ENCODE measurements at places on chromosomes 13 and 19. TPM values are rescaled to one million over a fixed set of nuclear protein-coding genes. Genes with fewer than 3 reads are reported as not detected.

GRCh38 chr13:60412909-60413616 lies 16.0 kb downstream of the TDRD3 start:
- DNase-seq: no peak

DNA sequence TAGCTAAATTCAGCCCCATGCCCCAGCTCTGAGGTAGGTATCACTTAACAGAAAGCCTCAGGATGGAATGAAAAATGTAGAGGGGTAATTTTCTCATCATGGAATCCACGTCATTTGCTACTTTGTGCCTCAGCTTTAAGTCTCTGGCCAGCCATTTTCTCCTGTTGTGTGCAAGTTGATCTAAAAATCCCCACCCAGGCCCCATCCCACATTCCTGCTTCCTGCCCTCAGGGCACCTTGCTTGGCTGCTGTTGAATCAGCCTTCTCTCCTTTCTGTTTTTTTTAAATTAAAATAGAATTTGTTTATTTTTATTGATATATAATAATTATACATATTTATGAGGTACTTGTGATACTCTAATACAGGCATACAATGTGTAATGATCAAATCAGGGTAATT lies 179.9 kb upstream of the TSHZ3 start:
- DNase-seq: no peak

NAPSA gene
- total RNA-seq: 3.7 TPM

GRCh38 chr13:76385586-76385985 lies 500.6 kb downstream of the KCTD12 start:
- no peak for DNase-seq

DNA sequence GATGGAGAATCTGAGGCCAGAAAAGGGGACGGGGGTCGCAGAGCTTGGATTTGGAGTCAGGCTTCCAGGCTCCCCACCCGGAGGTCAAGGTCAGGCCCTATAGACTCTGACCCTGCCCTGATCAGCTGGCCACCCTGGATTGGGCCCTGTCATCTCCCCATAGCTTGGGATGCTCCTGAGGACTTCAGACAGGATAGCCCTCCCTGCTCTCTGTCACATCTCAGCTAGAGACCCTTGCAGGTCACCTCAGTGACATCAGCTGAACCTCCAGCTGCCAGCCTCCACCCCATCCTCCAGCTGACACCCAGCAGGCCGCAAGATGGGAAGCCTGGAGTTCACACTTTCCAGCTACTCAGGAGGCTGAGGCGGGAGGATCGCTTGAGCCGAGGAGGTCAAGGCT lies 2.8 kb upstream of the TPM4 start:
- DNase-seq: peak; percentile 51

GRCh38 chr19:23515551-23515950 lies 120.3 kb upstream of the ZNF91 start:
- no peak for DNase-seq

GRCh38 chr13:111923991-111924677 lies 142.8 kb upstream of the SOX1 start:
- no peak for DNase-seq

- DNase-seq: no peak
Observed at GRCh38 chr13:98442391-98443230, 134.3 kb downstream of the STK24 start.

MEF2B gene
- not detected for total RNA-seq

DNA sequence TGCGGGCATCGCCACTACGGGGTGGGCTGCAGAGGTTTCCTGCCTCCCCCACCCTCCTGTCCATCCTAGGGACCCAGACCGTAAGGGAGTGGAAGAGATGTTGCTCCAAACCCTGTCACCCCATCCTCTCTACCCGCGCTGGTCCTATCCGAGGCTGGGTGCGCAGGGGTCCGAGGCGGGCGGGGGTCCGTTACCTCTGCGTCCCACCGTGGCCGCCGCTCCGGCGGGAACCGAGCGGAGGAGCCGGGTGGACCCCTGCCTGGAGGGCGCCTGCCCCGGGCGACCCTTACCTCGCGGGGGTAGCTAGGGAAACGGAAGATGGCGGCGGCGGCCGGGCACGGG lies at the start of gene DGKH:
Gene DGKH (plus strand): TSS at position 307 of the 342 bp plus-strand sequence. CDS start 126 bp downstream, outside the sequence.
- DNase-seq: no peak

DNA sequence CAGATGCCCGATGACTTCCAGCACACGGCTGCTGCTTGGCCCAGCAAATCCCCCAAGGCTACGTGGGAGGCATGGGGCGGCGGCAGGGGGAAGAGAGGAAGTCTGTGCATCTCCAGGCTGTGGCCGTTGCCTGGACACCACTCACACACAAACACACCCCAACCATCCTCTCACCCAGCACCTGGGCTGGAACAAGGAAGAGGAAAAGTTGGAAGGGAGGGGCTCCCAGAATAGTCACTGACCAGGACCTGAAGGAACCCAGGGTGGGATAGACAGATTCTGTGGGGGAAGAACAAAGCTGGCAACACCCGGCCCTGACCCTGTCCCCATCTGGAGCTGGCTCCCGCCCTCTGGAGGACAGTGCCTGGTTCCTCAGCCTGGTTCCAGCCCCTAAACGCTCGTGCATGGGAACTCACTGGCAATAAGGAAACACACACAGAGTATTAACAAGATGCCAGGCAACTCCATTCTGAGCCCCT lies 11.2 kb downstream of the PPP6R1 start:
- no peak for DNase-seq

GRCh38 chr13:112957295-112957677 lies 11.7 kb upstream of the MCF2L start:
- peak; percentile 44 for DNase-seq

DNA sequence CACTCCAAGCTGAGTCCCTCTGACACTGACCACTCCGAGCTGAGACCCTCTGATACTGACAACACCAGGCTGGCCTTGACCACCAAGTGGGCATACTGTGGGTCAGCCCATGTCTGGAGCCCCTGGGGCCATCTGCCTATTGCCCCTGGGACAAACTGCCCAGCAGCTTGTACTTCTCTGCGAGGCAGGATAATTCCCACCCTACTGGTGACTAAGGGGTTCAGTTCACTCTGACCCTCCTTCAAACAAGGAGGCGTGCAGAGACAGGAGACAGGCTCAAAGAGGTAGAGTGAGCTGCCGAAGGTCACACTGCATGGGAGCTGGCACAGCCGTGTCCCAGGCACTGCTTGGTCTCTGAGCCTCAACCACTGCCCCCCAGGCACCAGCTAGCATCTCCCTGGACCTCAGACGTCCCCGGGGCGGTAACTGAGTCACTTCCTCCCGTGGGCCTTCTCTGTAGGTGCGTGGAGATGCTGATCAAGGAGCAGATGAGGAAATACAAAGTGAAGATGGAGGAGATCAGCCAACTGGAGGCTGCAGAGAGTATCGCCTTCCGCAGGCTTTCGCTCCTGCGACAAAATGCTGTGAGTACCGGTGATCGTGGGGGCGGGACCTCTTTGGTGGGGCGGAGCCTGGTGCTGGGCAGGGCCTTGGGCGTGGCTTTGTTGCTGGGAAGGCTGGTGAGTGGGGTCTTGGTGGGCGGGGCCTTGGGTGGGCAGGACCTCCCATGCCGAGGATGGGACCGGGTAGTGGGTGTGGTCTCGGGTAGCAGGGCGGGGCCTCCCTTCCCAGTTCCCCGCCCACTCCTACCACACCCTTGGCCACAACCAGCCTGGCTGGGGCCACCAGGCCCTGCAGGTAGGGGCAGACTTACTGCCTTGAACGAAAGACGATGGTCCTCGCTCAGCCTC lies 5.8 kb upstream of the USE1 start:
- no peak for DNase-seq

All from suprapubic skin (tissue), 4 donors.